ENCODE measurements at places on chromosomes 1 and 21.

GRCh38 chr21:36076878-36077655 is 7.2 kb downstream of the CBR1 start:
- peak overlapping the region; percentile 24 for H3K27ac ChIP-seq
- H3K4me1 ChIP-seq: peaks cover 53% of the 10 kb centered on the region
- DNase-seq: no peak

DNA sequence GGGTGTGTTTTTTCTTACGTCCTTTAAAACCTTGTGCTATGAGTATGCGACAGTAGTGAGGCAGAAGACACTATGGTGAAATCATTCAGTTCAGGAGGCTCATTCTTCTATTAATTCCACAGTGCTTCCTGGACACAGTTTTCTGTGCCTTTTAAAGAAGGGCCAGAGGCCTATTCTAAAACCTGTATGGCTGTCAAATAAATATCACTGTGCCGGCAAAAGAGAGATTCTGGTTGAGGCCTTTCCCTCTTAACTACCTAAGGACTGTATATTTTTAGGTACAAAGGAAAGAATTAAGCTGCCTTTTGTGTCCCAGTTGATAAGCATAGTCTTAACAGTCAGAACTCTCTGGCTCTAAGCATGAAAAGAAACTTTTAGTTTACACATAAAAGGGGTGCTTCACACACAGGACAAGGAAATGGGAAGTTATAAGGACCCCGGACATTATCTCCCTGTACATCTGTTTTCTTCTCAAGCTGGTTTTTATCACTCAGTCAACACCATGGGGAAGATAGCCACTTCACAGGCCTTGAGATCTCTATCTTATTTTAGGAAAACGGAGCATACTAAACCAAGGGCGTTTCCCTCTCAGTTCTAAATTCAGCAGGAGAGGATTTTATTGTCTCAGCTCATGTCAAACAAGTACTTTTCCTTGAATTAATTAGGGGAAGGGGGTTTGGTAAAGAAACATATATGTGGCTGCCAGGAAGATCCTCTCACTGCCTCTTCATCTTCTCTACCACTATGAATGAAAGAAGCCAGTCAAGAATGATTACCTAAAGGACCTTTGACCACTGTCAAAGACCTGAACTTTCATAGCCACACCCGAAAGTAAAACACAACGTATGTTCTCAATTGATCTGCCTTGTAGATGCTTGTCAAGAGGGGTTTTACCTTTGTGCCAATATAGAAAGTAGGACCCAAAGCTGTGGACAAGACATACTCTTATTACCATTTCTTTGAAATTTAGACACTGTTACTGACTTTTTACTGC is 71.4 kb upstream of the HSPA13 start:
- H3K27ac ChIP-seq: no peak overlapping the region
- no peak for DNase-seq
- H3K36me3 ChIP-seq: no peaks in the 10 kb centered on the region

DNA sequence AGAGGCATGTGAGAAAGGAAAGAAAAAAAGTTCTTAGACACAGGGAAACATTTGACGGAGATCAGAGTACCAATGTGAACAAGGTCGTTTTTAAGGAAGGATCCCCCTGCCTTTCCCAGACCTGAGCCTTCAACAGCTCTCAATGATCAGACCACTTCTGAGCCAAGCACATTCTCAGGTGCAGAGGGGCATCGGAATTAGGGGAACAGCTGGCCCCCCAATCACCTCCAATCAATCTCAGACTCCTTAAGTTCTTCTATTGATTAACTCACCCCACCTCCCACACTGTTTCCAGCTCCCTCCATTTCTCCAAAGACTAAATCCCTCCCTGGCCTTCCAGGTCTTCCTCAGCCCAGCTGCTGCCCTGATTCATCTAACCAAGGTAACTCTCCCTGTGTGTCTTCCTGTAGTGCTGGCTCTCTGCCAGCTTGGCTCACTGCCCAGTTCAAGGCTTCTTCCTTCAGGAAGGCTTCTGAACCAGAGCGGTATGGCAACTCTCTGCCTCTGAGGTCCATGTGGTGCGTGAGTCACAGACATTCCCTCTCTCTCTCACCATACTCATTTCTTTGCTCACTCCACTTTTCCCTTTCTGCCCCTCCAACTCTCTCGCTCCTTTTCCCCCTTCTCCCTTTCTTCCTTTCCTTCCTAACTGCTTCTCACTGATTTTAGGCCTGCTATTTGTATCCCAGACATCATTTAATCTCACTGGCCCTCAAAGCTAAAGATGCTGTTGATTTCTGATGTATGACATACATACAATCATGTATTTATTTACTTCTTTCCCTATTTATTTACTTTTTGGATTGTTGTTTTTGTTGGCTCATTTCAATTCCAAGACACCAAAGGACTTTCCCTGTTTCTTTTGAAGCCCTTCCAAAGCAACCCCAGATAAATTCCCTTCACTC is 18.1 kb downstream of the CFAP45 start:
- no peaks in the 10 kb centered on the region for H3K27me3 ChIP-seq
- DNase-seq: peak; percentile 15
- H3K4me3 ChIP-seq: no peak overlapping the region

GRCh38 chr1:193519922-193520321 is 333.5 kb upstream of the B3GALT2 start:
- no peak for DNase-seq
- H3K4me1 ChIP-seq: no peaks in the 10 kb centered on the region
- no peak overlapping the region for H3K27ac ChIP-seq
- no peaks in the 10 kb centered on the region for H3K27me3 ChIP-seq

- no peak overlapping the region for H3K4me3 ChIP-seq
- no peak overlapping the region for H3K27ac ChIP-seq
- peaks cover 11% of the 10 kb centered on the region for H3K27me3 ChIP-seq
- no peak for DNase-seq
- no peaks in the 10 kb centered on the region for H3K36me3 ChIP-seq
- no peaks in the 10 kb centered on the region for H3K4me1 ChIP-seq
Measured at GRCh38 chr1:110593902-110594301, 12.3 kb downstream of the KCNA2 start.

- no peaks in the 10 kb centered on the region for H3K27me3 ChIP-seq
- no peak for DNase-seq
- peaks cover 23% of the 10 kb centered on the region for H3K36me3 ChIP-seq
Measured at GRCh38 chr1:45822644-45823043, 19.2 kb downstream of the MAST2 start.

DNA sequence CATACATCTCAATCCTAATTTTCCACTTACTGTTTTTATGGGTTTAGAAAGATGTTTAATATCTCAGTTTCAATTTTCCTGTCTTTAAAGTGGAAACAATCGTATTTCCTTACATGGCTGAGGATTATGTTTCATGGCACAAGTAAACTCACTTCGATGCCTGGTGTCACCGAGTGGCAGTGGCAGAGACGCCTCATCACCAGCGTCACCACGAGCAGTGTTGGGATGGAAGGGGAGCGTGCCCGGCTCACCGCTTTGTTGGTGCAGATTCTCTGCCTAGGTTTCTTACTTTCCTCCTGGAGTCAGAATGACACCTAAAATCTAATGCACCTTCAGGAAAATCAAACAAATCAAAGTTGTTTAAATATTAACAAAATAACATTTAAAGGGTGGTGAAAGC is 48.2 kb upstream of the DIP2A start:
- peaks cover 7% of the 10 kb centered on the region for H3K4me1 ChIP-seq
- no peak overlapping the region for H3K4me3 ChIP-seq
- no peak overlapping the region for H3K27ac ChIP-seq
- no peaks in the 10 kb centered on the region for H3K27me3 ChIP-seq

DNA sequence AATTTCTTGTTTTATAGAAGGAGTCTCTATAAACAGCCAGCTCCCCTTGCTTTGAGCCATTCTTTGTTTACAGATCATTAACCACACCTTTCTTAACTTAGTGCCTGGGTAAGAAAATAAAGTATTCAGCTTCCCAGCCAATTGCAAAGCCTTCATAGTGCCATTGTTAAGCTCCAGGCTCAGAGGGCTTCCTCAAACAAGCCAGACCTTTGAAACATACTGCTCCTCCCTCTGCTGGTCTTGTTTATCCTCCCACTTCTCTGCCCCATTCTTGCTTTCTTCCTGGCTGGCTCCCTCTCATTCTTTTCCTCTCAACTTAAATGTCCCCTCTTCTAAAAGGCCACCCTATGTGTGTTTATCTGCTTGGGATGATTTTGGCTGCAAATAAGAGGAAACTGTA is 319.4 kb upstream of the ST6GALNAC5 start:
- H3K4me3 ChIP-seq: no peak overlapping the region
- no peak overlapping the region for H3K27ac ChIP-seq
- H3K36me3 ChIP-seq: no peaks in the 10 kb centered on the region
- no peaks in the 10 kb centered on the region for H3K4me1 ChIP-seq
- H3K27me3 ChIP-seq: no peaks in the 10 kb centered on the region
- DNase-seq: no peak

DNA sequence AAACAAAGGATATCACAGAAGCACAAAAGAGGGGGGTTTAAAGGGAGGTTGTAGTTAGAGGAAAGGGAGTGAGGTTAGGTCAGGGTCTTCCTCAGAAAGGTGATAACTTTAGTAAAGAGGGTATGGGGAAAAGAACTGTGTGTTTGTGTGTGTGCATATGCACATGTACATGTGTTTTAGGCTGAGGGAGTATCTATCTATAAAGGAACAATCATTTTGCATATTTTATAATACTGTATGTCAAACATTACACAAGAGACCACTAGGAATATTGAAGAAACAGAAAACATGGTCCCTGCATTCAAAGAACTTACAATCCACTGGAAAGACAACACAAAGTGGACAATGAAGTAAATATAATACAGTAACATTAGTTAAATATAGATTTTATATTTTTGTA is 132.2 kb downstream of the ACBD6 start:
- H3K27me3 ChIP-seq: no peaks in the 10 kb centered on the region
- peaks cover 5% of the 10 kb centered on the region for H3K4me1 ChIP-seq
- H3K27ac ChIP-seq: no peak overlapping the region
- DNase-seq: no peak

- peak overlapping the region; percentile 87 for H3K27ac ChIP-seq
- peak; percentile 47 for DNase-seq
- no peaks in the 10 kb centered on the region for H3K27me3 ChIP-seq
- H3K4me3 ChIP-seq: peak overlapping the region; percentile 83
- peaks cover 72% of the 10 kb centered on the region for H3K4me1 ChIP-seq
Measured at GRCh38 chr1:41805771-41806471, 112.8 kb downstream of the HIVEP3 start.

GRCh38 chr1:111222308-111223125 is 5.0 kb upstream of the CHI3L2 start:
- H3K4me3 ChIP-seq: peak overlapping the region; percentile 85
- H3K27me3 ChIP-seq: no peaks in the 10 kb centered on the region
- H3K27ac ChIP-seq: peak overlapping the region; percentile 87
- H3K4me1 ChIP-seq: peaks cover 99% of the 10 kb centered on the region
- no peaks in the 10 kb centered on the region for H3K36me3 ChIP-seq
- peak; percentile 58 for DNase-seq

DNA sequence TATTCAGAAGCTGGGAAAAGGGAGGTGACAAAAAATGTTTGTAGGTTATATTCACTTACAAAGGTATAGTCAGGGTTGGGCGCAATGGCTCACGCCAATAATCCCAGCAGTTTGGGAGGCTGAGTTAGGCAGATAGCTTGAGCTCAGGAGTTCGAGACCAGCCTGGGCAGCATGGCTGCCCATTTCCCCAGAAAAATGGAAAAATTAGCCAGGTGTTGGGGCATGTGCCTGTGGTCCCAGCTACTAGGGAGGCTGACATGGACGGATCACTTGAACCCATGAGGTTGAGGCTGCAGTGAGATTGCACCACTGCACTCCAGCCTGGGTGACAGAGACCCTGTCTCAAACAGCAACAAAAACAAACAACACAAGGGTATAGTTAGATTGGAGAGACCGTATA is 3.0 kb downstream of the TIMM17A start:
- DNase-seq: no peak
- H3K4me3 ChIP-seq: no peak overlapping the region
- H3K27ac ChIP-seq: no peak overlapping the region
- peaks cover 22% of the 10 kb centered on the region for H3K4me1 ChIP-seq
- no peaks in the 10 kb centered on the region for H3K27me3 ChIP-seq

- H3K27me3 ChIP-seq: peaks cover 87% of the 10 kb centered on the region
- DNase-seq: no peak
- H3K36me3 ChIP-seq: no peaks in the 10 kb centered on the region
Measured at GRCh38 chr1:186208405-186209129, 166.5 kb downstream of the TPR start.

- no peaks in the 10 kb centered on the region for H3K27me3 ChIP-seq
- no peaks in the 10 kb centered on the region for H3K36me3 ChIP-seq
- no peak for DNase-seq
- H3K4me1 ChIP-seq: no peaks in the 10 kb centered on the region
Measured at GRCh38 chr21:25995278-25995677, 175.3 kb downstream of the APP start.

Data from naive thymus-derived CD8-positive, alpha-beta T cell (primary cell).